ENCODE measurements at places on chromosomes 5 and 9.

DNA sequence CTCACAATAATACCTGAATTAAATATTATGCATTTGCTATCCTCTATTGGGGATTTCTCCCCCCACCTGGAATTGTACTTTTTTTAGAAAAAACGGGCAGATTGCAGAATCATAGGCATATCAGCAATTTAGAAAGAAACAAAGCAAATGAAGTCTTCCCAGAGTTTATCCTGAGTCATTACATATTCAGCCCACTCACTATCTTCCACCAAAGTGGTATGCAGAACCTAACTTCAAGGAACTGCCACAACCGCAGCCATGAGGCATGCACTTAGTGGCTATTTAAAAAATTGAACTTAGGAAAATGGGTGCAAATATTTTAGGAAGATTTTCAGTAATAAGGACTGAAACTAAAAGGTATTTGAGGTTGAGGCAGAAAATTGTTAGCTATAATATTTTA lies 48.6 kb downstream of the UBAP1 start:
- no peak for DNase-seq

DNA sequence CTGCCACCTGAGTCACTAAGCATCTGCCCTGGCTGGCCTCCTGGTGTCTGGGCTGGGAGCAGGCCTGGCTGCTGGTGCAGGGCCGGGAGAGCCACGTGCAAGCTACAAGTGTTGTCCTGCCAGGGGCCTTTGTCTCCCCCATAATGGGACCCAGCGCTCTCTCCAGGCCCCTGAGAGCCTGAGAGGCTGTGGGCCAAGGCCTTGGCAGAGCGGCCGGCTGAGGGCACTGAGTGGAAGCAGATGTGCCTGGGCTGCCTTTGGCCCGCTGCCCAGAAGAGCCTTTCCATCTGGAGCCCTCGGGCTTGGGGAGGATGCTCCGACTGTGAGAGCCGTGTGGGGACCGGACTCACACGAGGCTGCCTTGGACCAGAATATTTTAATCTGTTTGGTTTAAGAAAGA lies 185.5 kb downstream of the RGS3 start:
- DNase-seq: no peak

GRCh38 chr5:118701791-118702190 lies 286.6 kb downstream of the DTWD2 start:
- DNase-seq: no peak

- no peak for DNase-seq
Observed at GRCh38 chr5:76579166-76579937, 43.9 kb downstream of the F2RL2 start.

GRCh38 chr5:98783051-98783649 lies 9.7 kb downstream of the RGMB start:
- DNase-seq: no peak

GRCh38 chr5:14167211-14167845 lies 24.2 kb downstream of the TRIO start:
- no peak for DNase-seq

DNA sequence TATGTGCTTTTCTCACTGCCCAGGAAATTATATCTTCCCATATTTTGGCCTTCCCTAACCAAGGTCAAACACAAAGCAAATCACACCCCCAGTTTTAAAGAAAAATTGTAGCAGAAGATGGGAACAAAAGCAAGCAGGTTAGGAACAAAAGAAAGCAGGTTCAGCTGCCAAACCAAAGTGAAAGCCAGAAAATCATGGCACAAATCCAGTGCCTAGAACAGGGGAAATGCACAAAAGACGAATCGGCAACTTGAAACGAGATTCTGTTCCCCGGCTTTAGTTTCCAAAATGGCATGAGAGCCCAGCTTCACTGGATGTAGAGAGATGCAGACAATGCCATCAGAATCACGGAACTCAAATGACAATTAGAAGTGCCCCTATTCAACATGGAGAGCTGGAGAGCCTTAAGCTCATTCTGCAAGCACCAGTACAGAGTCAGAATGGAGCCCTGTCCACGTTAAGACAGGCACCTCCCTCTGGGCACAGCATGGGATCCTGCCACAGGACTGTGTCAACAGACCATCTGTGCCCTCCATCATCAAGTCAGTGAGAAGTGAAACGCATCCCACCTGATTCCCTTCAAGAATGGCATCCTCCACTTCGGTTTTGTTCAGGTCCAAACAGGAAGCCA lies 13.8 kb downstream of the DNAH5 start:
- no peak for DNase-seq

DNA sequence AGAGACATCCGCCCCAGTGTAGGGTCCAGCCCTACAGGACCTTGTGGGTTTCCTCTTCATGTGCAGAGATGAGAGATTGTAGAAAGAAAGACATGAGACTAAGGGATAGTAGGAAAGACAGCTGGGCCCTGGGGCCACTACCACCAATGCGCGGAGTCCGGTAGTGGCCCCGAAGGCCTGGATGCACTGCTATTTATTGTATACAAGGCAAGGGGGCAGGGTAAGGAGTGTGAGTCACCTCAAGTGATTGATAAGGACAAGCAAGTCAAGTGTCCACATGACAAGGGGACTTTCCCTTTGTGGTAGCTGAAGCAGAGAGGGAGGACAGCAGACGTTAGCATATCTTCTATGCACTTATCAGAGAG lies 6.2 kb upstream of the TMEM141 start:
- DNase-seq: no peak
